ENCODE measurements at places on chromosomes 7 and 10. TPM values are rescaled to one million over a fixed set of nuclear protein-coding genes. Genes with fewer than 3 reads are reported as not detected.
A peak's percentile ranks its signal among the peaks of the same experiment; 100 is the strongest.

GRCh38 chr7:134966691-134967090 is 19.6 kb upstream of the AGBL3 start:
- H3K4me1 ChIP-seq, result peaks cover 2% of the 10 kb centered on the region
- no peak overlapping the region for H3K4me3 ChIP-seq
- H3K27me3 ChIP-seq, result no peaks in the 10 kb centered on the region
- no peak for DNase-seq
- peak overlapping the region; percentile 28 for H3K27ac ChIP-seq
- H3K36me3 ChIP-seq, result peaks cover 15% of the 10 kb centered on the region

GRCh38 chr10:131088619-131089018 is 222.9 kb downstream of the TCERG1L start:
- H3K36me3 ChIP-seq, result no peaks in the 10 kb centered on the region
- DNase-seq, result no peak
- no peak overlapping the region for H3K4me3 ChIP-seq
- no peaks in the 10 kb centered on the region for H3K27me3 ChIP-seq
- no peak overlapping the region for H3K27ac ChIP-seq

DNA sequence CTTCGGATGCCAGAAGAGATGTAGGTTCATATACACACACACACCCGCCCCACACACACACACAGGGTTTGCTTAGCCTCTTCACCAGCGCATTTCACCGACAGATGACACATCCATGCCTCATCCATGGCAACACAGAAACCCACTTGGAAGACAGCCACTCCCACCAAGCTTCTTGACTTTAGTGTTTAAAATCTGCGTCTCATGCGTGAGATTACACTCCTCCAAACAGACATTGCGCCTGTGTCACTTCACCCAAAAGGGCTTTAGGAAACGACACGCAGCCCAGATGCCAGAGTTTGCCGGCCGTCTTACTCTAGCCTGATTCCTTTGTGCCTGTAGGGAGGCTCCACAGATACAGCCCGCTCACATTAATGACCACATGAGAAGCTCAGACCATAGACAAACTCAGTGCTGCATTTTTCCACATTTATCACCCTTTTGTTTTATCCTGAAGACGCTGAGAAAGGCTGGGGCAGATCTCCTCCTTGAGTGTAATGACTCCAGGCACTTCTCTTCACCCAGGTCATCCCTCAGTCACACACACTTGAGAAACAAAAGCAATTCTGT is 73.8 kb downstream of the DIP2C start:
- H3K27ac ChIP-seq, result no peak overlapping the region
- no peaks in the 10 kb centered on the region for H3K27me3 ChIP-seq
- peaks cover 4% of the 10 kb centered on the region for H3K4me1 ChIP-seq
- H3K4me3 ChIP-seq, result no peak overlapping the region
- peak; percentile 36 for DNase-seq

DNA sequence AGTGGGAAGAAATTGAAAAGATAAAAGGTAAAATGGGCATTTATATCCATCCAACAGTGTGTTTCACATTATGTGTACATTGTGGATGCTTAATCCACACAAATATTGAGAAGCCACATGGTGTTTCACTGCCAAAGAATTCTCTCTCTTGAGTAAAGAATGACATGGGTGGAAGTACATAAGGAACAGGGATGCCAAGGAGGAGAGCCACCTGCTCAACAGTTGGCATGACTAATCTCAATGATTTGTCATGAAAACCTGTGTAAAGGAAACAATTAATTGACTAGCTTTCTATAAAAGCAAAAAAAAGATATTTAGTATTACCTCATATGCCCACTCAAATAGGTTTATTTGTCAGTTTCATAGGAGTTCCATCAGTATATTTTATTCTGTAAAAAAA is 43.1 kb downstream of the MAGI2 start:
- no peak overlapping the region for H3K27ac ChIP-seq
- no peaks in the 10 kb centered on the region for H3K4me1 ChIP-seq
- H3K27me3 ChIP-seq, result no peaks in the 10 kb centered on the region
- no peak overlapping the region for H3K4me3 ChIP-seq

DNA sequence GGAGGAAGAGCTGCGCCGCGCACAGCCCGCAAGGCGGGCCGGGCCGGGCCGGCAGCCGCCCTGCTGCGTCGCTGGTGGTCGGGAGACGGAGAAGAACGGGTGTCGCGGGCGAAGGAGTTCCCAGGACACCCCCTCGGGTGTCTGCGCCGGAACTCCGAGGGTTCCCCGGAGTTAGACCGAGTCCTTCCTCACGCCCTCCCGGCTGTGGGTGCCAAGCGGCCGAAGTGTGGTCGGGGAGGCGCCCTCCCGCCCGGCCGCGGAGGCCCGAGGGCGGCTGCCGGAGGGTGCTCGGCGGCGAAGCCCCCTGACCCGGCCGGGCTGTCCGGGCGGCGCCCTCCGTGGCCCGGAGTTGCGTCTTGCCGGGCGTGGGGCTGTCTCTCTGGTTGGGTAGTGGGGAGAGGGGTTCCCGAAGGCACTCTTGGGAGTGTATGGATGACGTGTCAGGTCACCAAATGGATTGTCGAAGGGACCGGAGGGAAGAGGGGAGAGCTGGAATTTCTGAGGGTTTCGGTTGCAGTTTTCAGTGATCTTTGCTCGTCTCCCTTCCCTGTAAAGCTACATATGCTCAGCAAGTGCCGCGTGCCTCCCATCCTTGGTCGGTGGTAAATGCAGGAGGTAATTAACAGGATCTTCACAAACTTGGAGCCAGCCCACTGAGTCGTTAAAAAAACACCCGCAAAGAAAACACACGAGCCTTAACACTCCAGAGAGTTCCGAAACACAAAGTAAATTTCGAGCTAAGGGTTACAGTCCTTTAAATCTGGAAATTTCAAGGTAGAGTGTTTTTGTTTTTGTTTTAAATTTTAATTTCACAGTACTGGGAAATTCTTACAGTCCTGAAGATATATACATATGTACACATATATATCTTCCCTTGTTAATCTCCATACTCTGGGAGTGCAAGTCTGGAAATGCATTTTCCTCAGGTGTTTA is 871 bp downstream of the ST7 start:
- no peaks in the 10 kb centered on the region for H3K27me3 ChIP-seq
- peak overlapping the region; percentile 99 for H3K27ac ChIP-seq
- H3K4me3 ChIP-seq, result peak overlapping the region; percentile 99

- H3K36me3 ChIP-seq, result peaks cover 7% of the 10 kb centered on the region
- DNase-seq, result no peak
- no peaks in the 10 kb centered on the region for H3K4me1 ChIP-seq
- no peak overlapping the region for H3K4me3 ChIP-seq
These were observed 26.2 kb downstream of the PPP3CB start for GRCh38 chr10:73469579-73469978.

GRCh38 chr10:36675458-36675880 is 449.9 kb upstream of the ANKRD30A start:
- H3K36me3 ChIP-seq, result no peaks in the 10 kb centered on the region
- DNase-seq, result peak; percentile 57
- no peak overlapping the region for H3K4me3 ChIP-seq
- H3K27me3 ChIP-seq, result no peaks in the 10 kb centered on the region
- H3K4me1 ChIP-seq, result no peaks in the 10 kb centered on the region

RBM20 gene
- total RNA-seq, result 11.2 TPM

C10orf71 gene
- total RNA-seq, result 0.13 TPM

DNA sequence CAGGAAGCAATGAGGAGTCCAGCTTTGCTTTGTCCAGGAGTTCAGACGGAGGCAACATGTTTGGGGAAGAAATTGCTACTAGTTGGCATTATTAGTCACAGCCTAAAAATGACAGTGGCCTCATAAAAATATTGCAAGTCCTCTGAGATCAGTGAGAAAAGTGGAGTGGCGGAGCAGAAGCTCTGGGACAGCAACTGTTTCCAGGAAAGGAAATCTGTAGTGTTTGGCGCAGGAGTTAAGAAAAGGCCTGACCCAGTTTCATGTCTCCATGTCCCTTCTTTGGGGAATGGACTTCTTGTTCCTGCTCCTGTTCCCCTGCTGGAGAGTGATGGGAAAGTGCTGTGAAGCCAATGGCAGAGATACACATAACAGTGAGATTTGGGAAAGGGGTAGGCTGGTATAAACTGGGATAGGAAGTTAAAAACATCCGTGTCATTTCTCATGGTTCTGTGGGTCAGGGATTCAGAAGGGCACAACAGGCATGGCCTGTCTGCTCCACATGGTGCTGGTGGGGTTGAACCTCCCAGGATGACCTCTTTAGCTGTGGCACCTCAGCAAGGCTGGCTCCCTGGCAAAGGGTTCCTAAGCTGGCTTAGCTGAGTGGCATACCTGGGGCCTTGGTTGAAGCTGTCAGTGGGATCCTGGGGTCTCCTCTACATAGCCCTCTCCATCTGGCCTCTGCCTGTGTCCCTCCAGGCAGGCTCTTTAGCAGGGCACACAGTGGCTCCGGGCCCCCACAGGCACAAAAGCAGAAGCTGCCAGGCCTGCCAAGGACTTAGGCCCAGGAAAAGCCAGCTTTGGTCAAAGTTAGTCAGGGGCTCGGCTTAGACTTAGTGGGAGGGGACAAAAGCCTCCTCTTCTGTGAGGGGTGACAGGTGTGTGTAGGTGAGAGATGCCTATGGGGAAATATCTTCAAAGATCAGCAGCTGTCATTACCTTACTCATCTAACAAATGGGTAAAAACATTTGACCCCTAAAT is 77.7 kb downstream of the WDFY4 start:
- no peaks in the 10 kb centered on the region for H3K27me3 ChIP-seq
- H3K4me3 ChIP-seq, result no peak overlapping the region
- DNase-seq, result no peak
- no peak overlapping the region for H3K27ac ChIP-seq
- H3K36me3 ChIP-seq, result no peaks in the 10 kb centered on the region
- peaks cover 1% of the 10 kb centered on the region for H3K4me1 ChIP-seq

GRCh38 chr7:116574025-116574822 is 49.4 kb downstream of the CAV1 start:
- H3K36me3 ChIP-seq, result no peaks in the 10 kb centered on the region
- no peaks in the 10 kb centered on the region for H3K27me3 ChIP-seq
- no peak for DNase-seq
- no peak overlapping the region for H3K4me3 ChIP-seq
- H3K4me1 ChIP-seq, result peaks cover 11% of the 10 kb centered on the region

SPDYE9 gene
- total RNA-seq, result not detected

DNA sequence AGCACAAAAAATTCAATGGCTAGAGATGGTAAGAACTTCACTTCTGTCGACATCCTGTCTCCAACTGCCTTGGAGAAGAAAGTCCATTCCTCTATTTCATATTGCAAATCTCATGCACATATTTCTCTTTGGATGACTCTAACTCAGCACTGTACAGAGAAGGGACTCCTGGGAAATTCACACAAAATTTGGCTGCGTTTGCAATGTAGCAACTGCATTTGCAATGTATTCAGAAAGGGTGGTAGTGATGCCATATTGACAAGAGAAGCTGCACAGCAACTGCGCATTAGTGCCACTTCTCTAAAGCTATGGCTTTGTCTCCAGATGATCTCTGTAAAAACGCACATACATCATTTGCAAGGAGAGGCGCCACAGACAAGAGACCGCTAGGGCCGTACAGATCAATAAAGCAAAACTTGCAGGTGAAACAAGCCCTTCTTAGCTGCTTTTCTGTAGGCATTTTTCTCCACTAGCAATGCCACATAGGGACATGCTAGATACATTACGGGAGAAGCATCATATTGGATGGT is 389.5 kb downstream of the TCERG1L start:
- no peaks in the 10 kb centered on the region for H3K36me3 ChIP-seq
- no peaks in the 10 kb centered on the region for H3K4me1 ChIP-seq
- H3K27ac ChIP-seq, result no peak overlapping the region

OR2A5 gene
- total RNA-seq, result not detected

- H3K27me3 ChIP-seq, result no peaks in the 10 kb centered on the region
- DNase-seq, result no peak
- no peaks in the 10 kb centered on the region for H3K36me3 ChIP-seq
- no peak overlapping the region for H3K27ac ChIP-seq
- H3K4me1 ChIP-seq, result no peaks in the 10 kb centered on the region
These were observed 145.6 kb downstream of the PFKFB3 start for GRCh38 chr10:6348096-6348874.

CAV1 gene
- total RNA-seq, result 230 TPM

WDR86 gene
- 4.4 TPM for total RNA-seq

DNA sequence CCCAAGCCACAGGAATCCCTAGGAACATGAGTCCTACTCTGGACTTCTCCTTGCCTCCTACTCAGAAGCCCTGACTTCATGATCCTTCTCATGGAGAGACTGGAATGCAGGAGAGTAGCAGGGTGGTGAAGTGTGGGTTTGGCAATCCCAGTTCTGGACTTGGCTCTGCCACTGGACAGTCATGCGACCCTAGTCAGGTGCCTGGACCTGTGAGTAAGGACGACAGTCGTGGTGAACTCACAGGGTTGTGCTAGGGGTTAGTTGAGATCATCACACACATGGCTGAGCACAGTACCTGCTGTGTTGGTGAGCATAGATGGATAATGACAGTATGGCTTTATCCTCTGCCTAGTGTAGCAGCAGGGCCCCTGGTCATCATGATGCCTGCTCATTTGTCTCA is 117.9 kb downstream of the LRRC18 start:
- no peak for DNase-seq
- H3K36me3 ChIP-seq, result no peaks in the 10 kb centered on the region
- H3K27me3 ChIP-seq, result no peaks in the 10 kb centered on the region
- H3K4me3 ChIP-seq, result no peak overlapping the region
- H3K27ac ChIP-seq, result no peak overlapping the region
- H3K4me1 ChIP-seq, result no peaks in the 10 kb centered on the region

DNA sequence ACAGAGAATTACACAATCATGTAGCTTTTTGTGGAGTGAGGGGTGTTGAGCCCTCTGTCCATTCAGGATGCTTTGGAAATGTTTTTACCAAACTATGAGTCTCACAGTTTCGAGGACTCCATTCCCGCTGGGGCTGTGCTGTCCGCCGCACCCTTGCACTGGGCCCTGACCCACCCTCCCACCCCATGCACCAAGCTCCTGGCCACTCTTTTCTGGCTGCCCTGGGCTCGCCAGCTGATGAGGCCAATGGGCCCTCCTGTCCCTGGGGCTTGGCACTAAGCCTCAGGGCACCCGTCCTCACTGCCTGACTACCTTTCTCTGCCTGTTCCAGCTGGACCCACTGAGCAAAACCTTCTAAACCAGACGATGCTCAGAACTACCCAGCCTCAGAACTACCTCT is 332.1 kb downstream of the PTPRN2 start:
- no peak for DNase-seq
- H3K27me3 ChIP-seq, result no peaks in the 10 kb centered on the region
- no peak overlapping the region for H3K27ac ChIP-seq
- no peaks in the 10 kb centered on the region for H3K36me3 ChIP-seq
- no peaks in the 10 kb centered on the region for H3K4me1 ChIP-seq

- no peaks in the 10 kb centered on the region for H3K27me3 ChIP-seq
- H3K4me1 ChIP-seq, result peaks cover 30% of the 10 kb centered on the region
- no peak for DNase-seq
- no peak overlapping the region for H3K4me3 ChIP-seq
These were observed 29.9 kb downstream of the SORBS1 start for GRCh38 chr10:95531058-95531809.

DNA sequence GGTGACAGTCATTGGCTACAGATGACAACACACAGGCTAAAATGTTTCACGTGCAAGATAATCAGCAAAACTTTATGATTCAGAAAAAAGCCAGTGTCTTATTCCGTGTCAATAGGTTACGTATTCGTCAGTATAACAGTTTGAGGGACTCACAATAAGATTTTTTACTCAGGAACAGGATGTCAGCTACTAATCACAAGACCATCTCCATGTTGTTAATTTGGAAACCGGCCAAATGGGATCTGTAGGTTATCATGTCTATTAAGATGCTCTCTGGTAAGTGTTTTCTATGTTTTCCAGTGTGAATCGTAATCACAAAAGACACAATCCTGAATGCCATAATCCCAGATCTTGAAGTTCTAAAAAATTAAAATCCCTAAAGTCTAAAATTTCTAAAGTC is 197.3 kb downstream of the ETV1 start:
- H3K36me3 ChIP-seq, result no peaks in the 10 kb centered on the region
- DNase-seq, result no peak
- H3K4me3 ChIP-seq, result no peak overlapping the region
- H3K27ac ChIP-seq, result no peak overlapping the region
- no peaks in the 10 kb centered on the region for H3K27me3 ChIP-seq
